ENCODE measurements at places on chromosomes 11 and 22. TPM values are rescaled to one million over a fixed set of nuclear protein-coding genes. Genes with fewer than 3 reads are reported as not detected.

Gene HMBS
- 41.3 TPM for total RNA-seq

Gene MS4A3
- not detected for total RNA-seq

Gene POLR2L
- total RNA-seq, result 150 TPM

Gene GDPD4
- total RNA-seq, result not detected

Gene CELSR1
- 0.17 TPM for total RNA-seq

Gene PKNOX2
- total RNA-seq, result not detected
